Mesenteric fat pad (tissue), 1 donor: ENCODE measurements at places on chromosomes 3 and 15. TPM values are rescaled to one million over a fixed set of nuclear protein-coding genes. Genes with fewer than 3 reads are reported as not detected.

DNA sequence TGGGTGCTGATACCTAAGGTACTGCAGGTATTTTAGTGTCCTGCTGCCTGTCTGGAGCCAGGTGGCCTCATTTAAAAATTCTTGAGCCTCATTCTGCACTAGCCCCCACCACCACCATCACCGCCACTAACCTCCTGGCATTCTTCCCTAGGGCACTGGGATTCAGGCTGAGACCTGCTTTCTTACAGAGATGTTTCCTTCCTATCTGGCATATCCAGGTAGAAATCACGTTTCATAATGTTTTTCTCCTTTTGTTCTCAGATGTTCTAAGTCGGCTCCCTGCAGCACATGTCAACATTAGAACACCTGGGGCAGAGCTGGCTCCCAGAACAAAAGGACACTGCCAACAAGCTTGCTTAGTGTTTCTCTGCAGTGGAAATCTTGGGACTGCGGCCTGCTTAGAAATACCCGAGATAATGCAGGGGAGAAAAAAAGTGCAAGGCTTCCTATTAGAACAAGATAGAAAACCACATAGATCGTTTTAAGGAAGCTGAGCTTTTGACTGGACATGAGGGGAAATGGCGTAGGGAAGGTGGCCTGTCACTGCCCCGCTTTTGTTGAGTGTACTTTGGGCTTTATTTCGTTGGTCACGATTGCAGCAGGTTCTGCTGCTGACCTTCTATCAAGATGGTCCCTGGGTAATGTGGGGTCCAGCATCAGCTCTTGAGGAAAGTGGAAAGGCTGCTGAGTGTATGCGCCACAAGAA is 59.6 kb upstream of the PPARG start:
- no peak for DNase-seq

The IL12A gene
- 0.29 TPM for total RNA-seq

GRCh38 chr3:152557302-152557999 is 277.5 kb upstream of the P2RY1 start:
- no peak for DNase-seq

The AGBL1 gene
- total RNA-seq = not detected

The ACSBG1 gene
- total RNA-seq = not detected

GRCh38 chr3:39094851-39095677 is 12.4 kb downstream of the GORASP1 start:
- no peak for DNase-seq

The RTP1 gene
- total RNA-seq = not detected

The RASL12 gene
- total RNA-seq = 4.7 TPM

DNA sequence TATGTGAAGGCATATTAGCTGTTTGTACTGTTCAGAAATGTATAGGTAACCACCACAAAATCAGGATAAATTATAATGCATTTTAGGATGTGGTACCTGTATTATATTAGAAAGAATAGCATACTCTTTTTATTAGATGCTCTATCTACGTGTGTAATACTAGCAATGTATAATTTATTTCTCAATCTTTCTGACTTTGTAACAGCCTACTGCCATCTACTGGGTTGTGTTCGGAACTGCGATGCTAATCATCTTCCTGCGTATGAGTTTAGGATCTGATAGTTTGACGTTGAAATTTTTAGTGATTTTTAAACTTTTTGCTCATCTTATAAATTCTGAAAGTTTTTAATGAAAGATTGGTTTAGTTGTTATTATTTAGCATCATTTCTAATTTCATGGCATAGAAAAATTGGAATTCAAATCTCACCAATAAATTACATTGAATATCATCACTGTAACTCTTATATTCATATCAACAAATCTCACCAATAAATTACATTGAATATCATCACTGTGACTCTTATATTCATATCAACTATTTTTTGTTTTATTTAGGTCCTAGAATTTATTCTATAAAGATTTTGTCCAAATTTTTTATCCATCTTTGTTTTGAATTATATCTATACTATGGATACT is 322.7 kb upstream of the ZNF717 start:
- DNase-seq = no peak

- no peak for DNase-seq
Measured at GRCh38 chr15:40702077-40702476, 7.1 kb downstream of the RAD51 start.

The RTP3 gene
- total RNA-seq = not detected

DNA sequence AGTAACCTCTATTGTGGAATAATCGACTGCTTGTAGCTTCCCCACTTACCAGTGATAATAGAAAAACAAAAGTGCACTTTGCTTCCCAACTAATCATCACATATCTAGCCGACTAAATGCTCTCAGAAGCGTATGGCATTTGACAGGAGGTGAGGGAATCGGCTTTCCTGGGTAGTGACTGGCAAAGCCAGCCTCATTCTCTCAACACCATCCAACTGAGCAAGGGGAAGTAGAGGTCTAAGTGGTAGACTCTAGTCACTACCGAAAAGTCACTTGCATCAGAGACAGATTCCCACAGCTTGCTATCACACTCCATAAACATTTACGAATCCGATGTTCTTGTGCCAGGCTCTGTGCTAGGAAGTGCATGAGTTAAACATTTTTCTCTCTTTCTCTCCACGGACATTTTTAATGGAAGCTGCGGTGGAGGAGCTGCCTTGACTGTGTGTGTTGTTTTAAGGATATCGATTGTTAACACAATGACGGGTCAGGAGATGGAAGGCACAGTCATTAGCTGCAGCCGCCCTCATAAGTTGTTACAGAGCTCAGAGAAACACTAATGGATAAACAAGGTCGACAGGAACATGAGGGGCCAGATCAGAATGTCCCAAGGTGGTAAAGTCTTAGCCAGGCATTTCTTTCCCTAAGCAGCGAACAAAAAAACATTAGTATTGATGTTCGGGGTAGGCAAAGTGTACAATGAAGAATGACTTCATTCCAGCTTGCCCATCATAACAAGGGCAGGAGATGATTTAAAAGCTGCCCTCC is 11.9 kb downstream of the ZNF385D start:
- DNase-seq = no peak

The TNFSF10 gene
- total RNA-seq = 23.0 TPM

DNA sequence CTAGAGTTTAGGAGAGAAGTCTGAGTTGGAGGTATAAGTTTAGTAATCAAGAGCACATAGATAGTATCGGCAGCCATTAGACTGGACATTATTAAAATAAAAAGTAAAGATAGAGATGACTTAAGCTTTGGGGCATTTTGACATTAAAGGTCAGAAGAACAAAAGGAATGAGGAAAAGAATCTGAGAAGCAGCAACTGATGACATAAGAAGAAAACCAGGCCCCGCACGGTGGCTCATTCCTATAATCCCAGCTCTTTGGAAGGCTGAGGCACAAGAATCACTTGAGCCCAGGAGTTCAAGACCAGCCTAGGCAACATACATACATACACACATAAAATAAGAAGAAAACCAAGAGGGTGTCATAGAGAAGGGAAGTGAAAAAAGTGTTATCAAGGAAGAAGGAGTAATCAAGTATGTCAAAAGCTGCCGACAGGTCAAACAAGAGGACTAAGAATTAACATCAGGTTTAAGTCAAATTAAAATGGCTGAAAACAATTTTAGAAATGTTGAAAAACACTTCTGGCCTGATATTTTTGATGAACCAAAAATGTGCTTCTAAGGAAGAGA is 38.9 kb downstream of the ACAP2 start:
- DNase-seq = no peak

DNA sequence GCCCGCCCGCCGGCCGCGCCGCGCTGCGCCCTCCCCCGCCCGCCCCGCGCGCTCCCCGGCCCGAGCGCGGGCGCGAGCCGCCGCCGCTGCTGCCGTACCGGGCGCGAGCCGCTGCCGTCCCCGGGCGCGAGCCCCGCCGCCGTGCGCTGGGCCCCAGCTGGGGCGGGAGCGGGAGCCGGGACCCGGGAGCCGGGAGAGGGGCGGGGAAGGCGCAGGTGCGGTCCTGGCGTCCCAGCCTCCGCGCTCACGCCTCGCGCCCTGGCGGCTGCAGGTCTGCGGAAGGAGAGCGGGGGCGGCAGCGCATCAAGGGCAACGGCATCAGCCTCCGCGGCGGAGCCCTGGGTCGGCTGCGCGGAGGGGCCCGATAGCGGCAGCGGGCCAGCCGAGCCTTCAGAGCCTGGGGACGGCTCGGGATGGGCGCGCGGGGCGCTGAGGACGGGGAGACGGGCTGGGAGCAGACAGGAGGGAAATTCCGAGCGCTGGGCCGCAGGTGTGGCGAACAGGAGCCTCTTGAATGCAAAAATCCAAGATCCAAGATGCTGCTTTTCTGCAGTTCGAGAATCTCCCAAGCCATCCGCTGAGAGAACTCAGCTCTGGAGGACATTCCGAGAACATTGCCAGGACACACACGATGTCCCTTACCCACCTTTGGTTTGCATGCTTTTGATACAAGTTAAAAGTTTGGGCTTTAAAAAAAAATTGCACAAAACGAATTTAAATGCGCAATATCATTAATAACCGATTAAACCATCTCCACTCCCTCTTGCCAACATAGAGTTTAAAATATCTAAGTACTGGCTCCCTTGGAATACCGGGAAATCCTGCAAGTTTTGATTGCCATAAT is 251.1 kb downstream of the TJP1 start:
- no peak for DNase-seq

GRCh38 chr3:25474052-25474451 is 46.0 kb downstream of the RARB start:
- DNase-seq = no peak

The ZNF80 gene
- not detected for total RNA-seq

DNA sequence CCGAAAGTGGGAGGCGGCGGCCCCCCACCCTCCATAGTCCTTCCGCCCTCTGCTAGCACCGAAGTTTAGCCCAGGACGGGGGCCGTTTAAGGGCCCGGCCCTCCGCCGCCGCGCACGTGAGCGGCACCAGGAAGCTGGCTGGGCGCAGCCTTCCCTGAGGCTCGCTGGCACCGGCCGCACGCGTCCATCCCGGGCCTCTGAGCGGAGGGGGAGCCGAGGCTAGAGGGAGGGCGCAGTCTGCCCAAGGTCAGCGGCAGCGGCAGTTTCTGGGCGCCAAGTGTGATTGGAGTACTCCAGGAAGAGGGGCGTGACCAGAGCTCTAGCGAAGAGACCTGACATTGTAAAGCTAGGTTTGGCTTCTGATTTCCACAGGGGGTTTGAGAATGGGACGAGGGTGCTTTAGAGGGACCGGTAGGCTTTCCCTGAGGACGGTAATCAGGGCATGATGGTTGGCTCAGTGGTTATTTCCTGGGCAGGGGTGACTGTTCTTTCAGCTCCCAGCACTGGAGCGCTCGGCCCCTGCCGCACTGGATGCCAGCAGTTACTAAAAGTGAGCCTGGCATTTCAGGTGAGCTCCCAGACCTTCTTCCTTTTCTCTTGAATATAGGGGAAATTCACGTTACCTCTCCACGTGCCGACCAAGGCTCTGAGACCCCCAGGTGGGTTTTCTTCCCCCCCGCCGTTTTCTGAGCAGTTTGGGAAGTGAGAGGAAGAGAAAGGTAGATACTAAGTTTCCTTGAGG is 853 bp downstream of the TEX264 start:
- peak; percentile 91 for DNase-seq

DNA sequence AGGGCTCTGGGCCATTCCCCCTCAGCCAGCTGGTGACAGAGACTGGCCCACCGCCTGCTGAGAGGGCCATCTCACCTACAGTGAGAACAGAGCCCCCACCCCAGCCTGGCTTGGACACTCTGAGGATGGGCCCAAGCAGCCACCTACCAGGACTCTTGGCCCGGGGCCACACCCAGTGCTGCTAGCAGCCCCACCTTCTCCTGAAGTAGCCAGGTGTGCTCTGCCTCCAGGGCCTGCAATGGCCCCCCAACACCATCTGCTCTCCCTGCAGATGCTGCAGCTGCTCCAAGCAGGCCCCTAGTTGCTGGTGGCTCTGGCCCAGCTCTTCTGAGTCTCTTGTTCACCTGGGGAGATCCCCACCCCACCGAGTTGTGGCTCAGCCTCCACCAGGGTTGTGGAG is 6.8 kb upstream of the CLK3 start:
- DNase-seq = no peak

- DNase-seq = no peak
Measured at GRCh38 chr3:106810300-106810875, 566.9 kb upstream of the CCDC54 start.

DNA sequence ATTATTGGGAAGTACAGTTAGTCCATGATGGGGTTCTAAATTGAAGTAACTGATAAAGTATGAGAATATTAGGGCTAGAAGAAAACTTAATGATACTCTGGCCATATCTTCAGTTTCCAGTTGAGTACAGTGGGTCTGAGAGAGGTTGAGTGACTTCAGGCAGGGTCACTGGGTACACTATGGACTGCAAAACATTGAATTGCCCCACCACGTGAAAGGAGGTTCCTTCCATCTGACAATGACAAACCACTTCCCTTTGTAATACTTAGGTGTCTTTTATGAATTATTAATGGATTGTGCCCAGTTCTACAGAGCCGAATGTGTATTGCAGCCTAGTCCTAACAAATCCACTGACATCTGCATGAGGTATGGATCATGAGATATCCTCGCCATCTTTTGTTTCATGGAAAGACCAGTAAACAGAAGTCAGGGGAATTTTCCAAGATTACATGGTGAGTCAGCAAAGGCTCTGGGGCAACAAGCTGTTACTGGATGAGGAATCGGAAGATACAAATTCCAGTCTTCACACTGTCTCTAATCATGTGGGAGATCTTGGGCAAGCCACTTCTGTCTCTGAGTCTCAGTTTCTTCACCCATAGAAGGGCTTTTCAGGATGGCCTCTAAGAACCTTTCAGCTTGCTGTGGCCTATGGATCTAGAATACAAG is 66.5 kb upstream of the BCL6 start:
- no peak for DNase-seq

GRCh38 chr15:64151727-64152506 is at the start of gene SNX22:
Gene SNX22 (plus strand): TSS chr15:64151731. CDS start chr15:64151776, 45 bp downstream.
- DNase-seq = peak; percentile 87

DNA sequence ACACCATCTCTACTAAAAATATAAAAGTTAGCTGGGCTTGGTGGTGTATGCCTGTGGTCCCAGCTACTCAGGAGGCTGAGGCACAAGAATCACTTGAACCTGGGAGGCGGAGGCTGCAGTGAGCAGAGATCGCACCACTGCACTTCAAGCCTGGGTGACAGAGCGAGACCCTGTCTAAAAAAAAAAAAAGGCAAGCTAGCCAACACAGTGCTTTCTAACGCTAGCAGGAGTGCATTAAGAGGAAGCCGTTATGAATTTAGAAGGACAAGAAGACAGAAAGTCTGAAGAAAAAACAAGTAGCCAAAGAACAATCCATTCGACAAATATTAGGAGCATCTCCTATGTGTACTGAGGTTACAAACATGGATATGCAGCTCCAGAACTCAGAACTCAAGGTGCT is 28.6 kb downstream of the BHLHE40 start:
- DNase-seq = no peak

The RARB gene
- 4.8 TPM for total RNA-seq
